ENCODE measurements at places on chromosomes 2 and 18.
A peak's percentile ranks its signal among the peaks of the same experiment; 100 is the strongest.

DNA sequence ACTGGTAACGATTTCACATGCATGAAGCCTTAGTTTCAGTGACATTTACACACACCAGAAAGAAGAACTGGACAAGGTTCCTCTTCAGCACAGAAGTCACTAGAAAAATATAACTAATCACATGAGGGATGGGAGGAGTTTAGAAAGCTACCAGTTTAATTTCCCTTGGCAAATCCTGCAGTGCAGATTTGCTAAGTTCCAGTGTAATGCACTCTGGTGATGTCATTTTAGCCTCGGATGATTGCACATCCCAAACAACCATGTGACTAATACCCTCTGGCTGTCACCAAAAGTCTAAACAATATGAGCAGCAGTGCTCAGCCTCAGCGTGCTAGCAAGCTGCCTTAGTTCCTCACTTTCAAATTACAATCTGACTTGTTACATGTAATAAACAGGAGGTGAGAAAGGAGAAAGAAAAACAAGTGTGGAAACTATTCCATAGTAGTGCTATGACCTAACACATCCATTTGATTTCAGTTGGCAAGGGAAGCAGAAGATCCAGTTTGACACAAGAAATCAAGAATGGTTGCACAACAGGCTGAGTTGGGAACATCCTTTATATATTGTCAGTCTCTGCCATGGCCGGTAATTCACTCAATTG is 35.3 kb upstream of the PPP1CB start:
- peaks cover 5% of the 10 kb centered on the region for H3K4me1 ChIP-seq
- peak overlapping the region; percentile 84 for H3K27ac ChIP-seq
- peak; percentile 89 for DNase-seq
- no peaks in the 10 kb centered on the region for H3K27me3 ChIP-seq
- no peaks in the 10 kb centered on the region for H3K36me3 ChIP-seq

DNA sequence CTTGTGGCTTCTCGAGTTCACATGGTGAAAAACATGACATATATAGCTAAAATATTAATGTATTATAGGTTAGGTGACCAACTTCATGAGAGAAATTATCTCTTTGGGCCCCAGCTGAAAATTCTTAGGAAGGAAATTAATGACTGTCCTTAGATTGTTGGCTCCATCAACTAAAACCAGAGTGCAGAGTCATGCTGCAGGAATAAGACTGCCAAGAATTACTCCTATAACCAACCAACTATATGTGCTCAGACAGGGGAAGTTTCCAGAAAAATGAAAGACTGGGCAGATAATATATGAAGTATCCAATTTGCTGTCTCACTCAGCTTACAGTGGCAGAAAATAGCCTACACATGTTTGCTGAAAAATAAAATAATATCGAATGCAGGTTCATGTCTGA is 71.0 kb upstream of the TMEFF2 start:
- H3K36me3 ChIP-seq, result no peaks in the 10 kb centered on the region
- no peaks in the 10 kb centered on the region for H3K4me1 ChIP-seq
- no peak overlapping the region for H3K4me3 ChIP-seq
- DNase-seq, result no peak
- H3K27ac ChIP-seq, result no peak overlapping the region

GRCh38 chr2:84874381-84875212 is 6.3 kb downstream of the TRABD2A start:
- H3K27ac ChIP-seq, result no peak overlapping the region
- no peak overlapping the region for H3K4me3 ChIP-seq
- DNase-seq, result no peak
- H3K36me3 ChIP-seq, result no peaks in the 10 kb centered on the region
- H3K27me3 ChIP-seq, result no peaks in the 10 kb centered on the region

DNA sequence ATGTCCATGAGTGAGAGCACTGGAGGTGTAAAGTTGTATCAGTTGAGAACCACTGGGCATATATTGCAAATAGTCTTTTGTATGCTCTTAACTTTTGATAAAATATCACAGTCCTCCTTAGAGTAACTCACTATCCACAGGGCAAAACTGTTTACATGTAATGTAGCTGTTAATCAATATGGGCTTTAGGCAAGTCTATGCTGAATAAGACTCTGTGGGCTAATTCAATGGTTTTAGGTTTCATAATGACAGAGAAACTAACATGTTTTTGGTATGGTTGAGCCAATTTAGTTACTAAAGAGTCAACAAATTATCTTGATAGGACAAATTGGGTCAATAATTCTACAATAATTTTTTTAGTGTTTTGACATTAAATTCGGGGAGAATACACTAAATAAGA is 1134.9 kb upstream of the FAM98A start:
- H3K27ac ChIP-seq, result no peak overlapping the region
- DNase-seq, result no peak
- no peaks in the 10 kb centered on the region for H3K27me3 ChIP-seq
- H3K4me1 ChIP-seq, result no peaks in the 10 kb centered on the region
- no peaks in the 10 kb centered on the region for H3K36me3 ChIP-seq
- no peak overlapping the region for H3K4me3 ChIP-seq
